ENCODE measurements at places on chromosomes 7 and 10.
A peak's percentile ranks its signal among the peaks of the same experiment; 100 is the strongest.

DNA sequence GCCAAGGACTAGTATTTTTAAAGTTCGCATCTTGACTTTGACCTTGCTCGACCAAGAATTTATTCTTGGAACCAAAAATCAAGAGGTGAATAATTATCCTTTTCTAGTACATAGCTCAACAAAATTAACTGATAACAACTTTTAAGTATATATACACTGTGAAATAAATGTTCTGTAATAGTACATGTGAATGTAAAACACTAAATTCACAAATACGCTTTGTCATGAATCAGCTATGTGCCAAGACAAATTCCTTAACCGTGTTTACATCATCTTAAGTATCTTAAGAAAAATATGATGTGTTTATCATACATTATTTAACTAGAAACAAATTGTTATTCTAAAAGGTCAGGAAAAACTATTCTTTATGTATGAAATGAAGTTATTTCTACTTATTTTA, 83.3 kb downstream of the CUL2 start:
- no peak for DNase-seq

DNA sequence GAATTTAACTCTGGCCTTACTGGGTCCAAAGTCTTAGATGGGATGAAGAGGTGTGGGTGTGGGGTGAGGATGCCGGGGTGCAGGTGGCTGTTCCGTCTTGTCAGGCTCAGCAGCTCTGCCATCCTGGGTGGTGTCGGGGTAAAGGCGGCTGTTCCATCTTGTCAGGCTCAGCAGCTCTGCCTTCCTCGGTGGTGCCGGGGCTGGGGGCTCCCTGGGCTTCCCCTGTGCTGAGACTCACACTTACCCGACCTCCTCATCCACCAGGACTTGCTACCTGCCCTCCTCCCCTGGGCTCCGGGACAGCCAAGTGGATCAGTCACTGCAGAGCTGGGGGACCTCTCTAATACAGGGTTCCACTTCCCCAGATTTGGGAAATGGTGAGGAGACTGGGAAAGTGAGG, 244.3 kb upstream of the SHH start:
- DNase-seq = no peak

- peak; percentile 63 for DNase-seq
These were observed 54.9 kb upstream of the ZNF800 start for GRCh38 chr7:127447326-127447945.

GRCh38 chr10:48976196-48976595, 36.6 kb upstream of the LRRC18 start:
- DNase-seq = peak; percentile 30

DNA sequence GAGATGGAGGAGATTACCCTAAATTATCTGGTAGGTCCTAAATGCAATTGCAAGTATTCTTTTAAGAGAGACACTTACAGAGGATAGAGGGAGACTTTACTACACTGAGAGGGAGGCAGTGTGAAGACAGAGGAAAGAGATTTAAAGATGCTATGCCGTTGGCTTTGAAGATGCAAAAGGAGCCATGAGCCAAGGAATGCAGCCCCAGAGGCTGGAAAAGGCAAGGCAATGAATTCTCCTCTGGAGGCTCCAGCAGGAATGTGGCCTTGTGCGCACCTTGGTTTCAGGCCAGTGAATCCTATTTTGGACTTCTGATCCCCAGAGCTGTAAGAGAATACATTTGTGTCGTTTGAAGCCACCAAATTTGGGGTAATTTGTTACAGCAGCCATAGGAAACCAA, 118.6 kb downstream of the PLXNA4 start:
- DNase-seq = no peak

- DNase-seq = no peak
These were observed 67.6 kb downstream of the INSIG1 start for GRCh38 chr7:155365146-155365874.

- DNase-seq = no peak
These were observed 50.8 kb downstream of the PHYHIPL start for GRCh38 chr10:59227136-59227673.

GRCh38 chr7:47807756-47808155, 140.5 kb downstream of the PKD1L1 start:
- no peak for DNase-seq

DNA sequence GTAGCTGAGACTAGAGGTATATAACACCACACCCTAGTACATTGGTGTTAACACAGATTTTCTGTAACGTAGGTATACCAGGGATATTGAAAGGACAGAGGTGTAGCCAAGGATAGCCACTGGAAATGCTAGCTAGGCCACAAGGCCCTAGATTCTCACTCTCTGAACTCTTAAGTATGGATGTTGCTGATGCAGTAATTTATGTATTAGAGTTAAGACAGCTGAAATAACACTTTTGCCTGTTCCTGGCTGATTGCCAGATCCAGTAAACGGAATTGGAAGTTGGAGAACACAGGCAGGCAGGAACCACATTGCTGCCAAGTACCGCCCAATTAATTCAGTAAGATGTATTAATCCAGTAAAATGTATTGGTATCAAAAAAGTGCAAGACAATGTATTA, 1.8 kb downstream of the CALU start:
- DNase-seq = no peak

DNA sequence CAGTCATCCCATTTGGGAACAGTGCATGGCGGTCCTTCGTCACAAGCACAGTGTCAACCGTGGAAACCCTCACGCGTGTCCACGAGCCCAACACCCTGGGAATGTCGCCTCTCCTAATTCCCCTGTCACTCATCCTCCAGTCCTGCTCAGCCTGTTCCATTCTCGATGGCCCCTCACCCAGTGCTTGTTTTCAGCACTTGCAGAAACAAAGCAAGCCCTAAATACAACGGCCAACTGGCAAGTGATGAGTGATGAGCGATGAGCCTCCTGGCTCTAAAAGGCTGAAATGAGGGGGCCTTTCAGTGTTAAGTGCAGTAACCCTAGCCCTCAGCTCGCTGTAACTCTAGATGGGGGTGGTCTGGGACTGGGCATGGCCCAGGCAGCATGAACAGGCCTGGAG, 22.6 kb downstream of the NKX2-3 start:
- DNase-seq = no peak

GRCh38 chr10:3094609-3095036, 27.3 kb downstream of the PFKP start:
- peak; percentile 53 for DNase-seq

GRCh38 chr7:112224186-112224585, 17.7 kb downstream of the ZNF277 start:
- no peak for DNase-seq

DNA sequence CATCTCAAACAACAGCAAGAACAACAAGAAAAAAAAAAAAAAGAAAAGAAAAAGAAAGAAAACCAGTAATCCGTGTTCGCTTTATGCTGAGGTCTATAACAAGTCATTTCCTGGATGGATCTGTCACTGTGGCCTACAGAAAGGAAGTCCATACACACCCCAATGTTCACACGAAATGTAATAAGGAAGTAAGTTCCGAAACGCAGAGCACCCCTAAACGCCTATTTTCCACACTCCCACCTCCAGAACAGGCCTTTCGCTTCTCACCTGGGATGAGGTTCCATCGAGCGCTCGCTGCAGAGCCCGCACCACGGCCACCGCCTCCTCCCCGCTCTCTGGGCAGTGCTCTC, 735 bp downstream of the ZNF394 start:
- DNase-seq = peak; percentile 10

GRCh38 chr7:124532166-124532565, 233.4 kb downstream of the GPR37 start:
- DNase-seq = peak; percentile 27

GRCh38 chr10:11424456-11425295, 186.8 kb downstream of the USP6NL start:
- peak; percentile 35 for DNase-seq

- no peak for DNase-seq
These were observed 7.7 kb upstream of the COBL start for GRCh38 chr7:51324206-51324898.

- DNase-seq = no peak
These were observed 3.1 kb upstream of the ARID5B start for GRCh38 chr10:61898435-61898778.

GRCh38 chr7:158613481-158613880, 25.9 kb upstream of the PTPRN2 start:
- DNase-seq = peak; percentile 39

Measured in renal cortical epithelial cell (primary cell).